ENCODE measurements at places on chromosomes 1 and 21. TPM values are rescaled to one million over a fixed set of nuclear protein-coding genes. Genes with fewer than 3 reads are reported as not detected.

- no peak for DNase-seq
Observed at GRCh38 chr21:46023555-46023954, 42.0 kb downstream of the COL6A1 start.

GRCh38 chr1:108892356-108893140, 15.8 kb downstream of the GPSM2 start:
- peak; percentile 10 for DNase-seq

DNA sequence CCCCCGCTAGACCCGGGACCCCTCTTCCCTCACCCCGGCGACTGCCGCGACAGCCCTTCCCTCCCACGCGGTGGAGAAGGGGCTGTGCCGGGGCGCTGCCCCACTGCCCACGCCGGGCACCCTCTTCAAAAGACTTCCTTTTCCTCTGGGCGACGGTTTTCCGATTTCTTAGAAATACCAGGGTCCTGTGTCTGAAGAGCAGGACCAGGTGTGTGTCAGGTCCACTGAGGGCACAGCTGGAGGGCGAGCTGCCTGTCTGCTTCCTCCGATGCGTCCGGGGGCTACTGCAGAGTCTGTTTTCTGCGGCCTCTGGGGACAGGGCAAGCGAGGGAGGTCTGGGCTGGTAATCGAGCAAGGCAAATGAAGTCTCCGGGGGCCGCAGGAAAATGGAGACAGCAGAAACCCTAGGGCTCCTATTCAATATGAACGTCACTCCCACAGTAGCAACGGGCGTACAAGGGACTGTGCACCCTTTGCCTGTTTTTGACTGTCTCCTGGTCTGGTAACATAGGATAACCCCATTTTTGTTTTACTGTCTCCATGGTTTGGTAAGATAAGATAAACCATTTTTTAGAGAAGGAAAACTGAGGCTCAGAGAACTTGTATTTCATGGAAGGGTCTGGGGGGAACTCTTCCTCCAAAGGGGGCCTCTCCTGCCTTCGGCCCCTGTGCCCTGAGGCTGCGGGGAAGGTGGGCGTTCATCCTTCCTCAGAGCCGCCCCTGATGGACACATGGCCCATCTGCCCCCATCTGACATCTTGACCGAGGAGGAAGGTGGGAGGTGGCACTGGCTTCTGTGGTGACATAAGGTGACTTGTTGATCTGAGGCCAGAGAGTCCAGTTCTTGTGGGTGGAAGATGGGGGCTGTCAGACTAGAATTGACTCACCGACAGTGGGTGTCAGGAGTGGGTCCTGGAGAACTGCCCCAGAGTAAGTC, 970 bp downstream of the TNFRSF1B start:
- DNase-seq = no peak

DNA sequence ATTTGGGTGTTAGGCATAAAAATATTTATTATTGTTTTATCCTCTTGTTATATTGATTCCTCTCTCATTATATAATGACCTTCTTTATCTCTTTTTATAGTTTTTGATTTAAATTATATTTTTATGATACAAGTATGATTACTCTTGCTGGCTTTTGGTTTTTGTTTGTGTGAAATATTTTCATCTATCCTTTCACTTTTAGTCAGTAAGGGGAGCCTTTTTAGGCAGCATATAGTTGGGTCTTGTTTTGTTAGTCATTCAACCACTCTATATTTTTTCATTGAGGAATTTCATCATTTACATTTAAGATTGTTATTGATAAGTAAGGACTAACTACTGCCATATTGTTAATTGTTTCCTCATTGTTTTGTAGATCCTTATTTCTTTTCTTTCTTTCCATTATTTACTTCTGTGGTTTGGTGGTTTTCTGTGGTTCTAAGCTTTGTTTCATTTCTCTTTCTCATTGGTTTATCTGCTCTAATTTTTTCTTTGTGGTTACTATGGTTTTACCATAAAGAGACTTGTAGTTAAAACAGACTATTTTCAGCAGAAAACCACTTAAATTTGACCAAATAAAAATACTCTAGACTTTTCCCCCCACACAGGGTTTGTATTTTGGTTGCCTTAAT, 593.1 kb downstream of the NUF2 start:
- no peak for DNase-seq

KPRP gene
- not detected for polyA plus RNA-seq

TLCD4 gene
- 0.11 TPM for polyA plus RNA-seq

S100A14 gene
- polyA plus RNA-seq = 0.10 TPM

Data from endothelial cell of umbilical vein (primary cell).